ENCODE measurements at places on chromosomes 3 and 15. TPM values are rescaled to one million over a fixed set of nuclear protein-coding genes. Genes with fewer than 3 reads are reported as not detected.

DNA sequence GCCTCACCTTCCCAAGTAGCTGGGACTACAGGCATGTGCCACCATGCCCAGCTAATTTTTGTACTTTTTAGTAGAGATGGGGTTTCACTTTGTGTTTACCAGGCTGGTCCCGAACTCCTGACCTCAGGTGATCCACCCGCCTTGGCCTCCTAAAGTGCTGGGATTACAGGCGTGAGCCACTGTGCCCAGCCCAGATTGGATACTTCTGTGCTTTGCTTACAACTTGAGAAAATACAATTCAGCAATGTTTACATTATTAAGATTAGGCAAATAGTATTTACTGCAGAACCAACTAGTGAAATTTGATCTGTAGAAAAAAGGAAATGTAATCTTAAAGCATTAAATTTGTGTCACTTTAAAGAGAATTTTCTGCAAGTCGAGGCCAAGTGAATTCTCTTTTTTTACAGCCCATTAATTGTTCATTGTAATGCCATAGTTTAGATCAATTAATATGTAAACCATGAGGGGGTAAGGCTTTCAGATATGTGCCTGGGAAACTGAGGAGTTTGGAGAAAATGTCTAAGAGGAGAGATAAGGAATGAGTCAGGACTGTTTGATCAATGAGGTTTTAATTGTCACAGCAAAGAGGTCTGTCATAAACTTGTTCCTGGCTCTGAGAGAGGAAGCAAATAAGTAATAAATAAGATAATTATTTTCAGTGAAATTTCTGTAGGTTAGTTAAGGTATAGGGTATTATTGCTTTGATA is 15.3 kb downstream of the PYDC2 start:
- no peak overlapping the region for H3K27ac ChIP-seq
- H3K36me3 ChIP-seq = no peaks in the 10 kb centered on the region
- no peaks in the 10 kb centered on the region for H3K4me1 ChIP-seq
- no peaks in the 10 kb centered on the region for H3K27me3 ChIP-seq
- DNase-seq = no peak

DNA sequence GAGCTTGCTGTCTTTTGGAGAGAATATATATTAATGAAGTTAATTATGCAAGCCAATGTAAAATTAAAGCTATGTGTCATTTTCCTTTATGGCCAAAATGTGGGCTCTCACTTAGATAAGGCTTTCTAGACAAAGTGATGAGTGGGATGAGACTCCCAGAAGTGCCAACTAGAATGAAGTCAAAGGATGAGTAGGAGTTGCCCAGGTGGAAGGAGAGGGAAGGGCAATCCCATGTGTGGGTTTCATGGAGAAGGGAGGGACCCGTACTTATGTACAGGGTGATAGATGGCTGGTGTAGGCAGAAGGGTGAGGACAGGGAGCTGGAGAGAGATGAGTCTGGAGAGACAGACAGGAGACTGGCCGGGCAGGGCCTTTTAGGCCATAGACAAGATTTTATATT is 239.2 kb downstream of the THRB start:
- no peaks in the 10 kb centered on the region for H3K36me3 ChIP-seq
- no peaks in the 10 kb centered on the region for H3K4me1 ChIP-seq
- H3K4me3 ChIP-seq = no peak overlapping the region
- H3K27ac ChIP-seq = no peak overlapping the region
- DNase-seq = no peak

GRCh38 chr15:41512940-41513505 is 604 bp downstream of the LTK start:
- no peak overlapping the region for H3K27ac ChIP-seq
- peak overlapping the region; percentile 57 for H3K4me3 ChIP-seq
- peaks cover 24% of the 10 kb centered on the region for H3K4me1 ChIP-seq
- H3K36me3 ChIP-seq = peaks cover 6% of the 10 kb centered on the region

DNA sequence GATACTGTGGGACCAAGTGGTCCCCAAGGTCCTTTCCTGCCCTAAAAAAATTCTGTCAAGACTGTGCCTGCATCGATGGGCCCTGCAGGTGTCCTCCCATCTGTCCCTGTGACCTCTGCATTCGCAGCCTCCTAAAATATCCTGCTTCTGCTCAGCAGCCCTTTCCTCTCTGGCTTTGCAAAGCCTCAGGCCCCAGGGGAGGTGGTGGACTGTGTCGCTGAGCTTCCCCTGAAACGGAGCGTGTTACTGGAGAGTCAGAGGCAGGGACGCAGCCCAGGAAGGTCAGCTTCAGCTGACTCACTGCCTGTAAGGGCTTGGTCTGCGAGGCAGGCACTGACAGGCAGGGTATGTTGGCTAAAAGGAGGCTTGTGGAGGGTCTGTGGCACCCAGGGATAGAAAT is 110.0 kb downstream of the RAB11A start:
- peaks cover 12% of the 10 kb centered on the region for H3K27me3 ChIP-seq
- no peak overlapping the region for H3K27ac ChIP-seq
- no peak for DNase-seq
- H3K4me1 ChIP-seq = peaks cover 5% of the 10 kb centered on the region
- no peak overlapping the region for H3K4me3 ChIP-seq
- no peaks in the 10 kb centered on the region for H3K36me3 ChIP-seq

DNA sequence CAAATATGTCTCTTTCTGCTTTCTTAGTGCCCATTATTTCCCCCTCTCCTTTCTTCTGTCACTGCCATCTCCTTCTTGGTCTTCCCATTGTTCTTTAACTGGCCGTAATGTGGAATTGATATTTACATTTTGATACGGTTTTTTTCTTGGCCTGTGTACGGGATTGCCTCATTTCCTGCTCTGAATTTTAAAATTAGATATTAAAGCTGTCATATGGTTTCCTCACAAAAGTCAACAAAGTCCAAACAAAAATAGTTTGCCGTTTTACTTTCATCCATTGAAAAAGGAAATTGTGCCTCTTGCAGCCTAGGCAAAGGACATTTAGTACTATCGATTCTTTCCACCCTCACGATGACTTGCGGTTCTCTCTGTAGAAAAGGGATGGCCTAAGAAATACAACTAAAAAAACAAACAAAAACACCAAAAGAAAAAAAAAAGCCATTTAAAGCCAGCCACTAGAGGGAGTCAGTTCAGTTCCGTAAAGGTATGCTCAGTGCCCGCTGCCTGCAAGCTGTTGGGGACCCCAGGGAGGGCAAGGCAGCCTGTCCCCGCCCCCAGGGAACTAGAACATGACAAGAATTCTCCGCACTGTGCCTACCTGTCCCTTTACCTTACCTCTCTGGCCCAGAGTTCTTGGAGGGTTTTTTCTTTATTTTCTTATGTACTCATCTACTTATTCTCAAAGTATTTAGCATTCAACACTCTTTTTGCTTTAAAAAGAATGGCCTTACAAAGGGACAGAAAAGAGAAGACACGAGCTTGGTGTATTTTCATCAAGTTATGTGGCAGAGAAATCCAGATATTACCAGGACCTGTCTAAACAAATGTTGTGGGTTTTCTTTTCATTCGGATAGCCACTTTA is 30.0 kb upstream of the NR2E3 start:
- no peak overlapping the region for H3K27ac ChIP-seq
- H3K27me3 ChIP-seq = peaks cover 6% of the 10 kb centered on the region
- H3K36me3 ChIP-seq = no peaks in the 10 kb centered on the region
- peaks cover 6% of the 10 kb centered on the region for H3K4me1 ChIP-seq
- peak; percentile 46 for DNase-seq

DNA sequence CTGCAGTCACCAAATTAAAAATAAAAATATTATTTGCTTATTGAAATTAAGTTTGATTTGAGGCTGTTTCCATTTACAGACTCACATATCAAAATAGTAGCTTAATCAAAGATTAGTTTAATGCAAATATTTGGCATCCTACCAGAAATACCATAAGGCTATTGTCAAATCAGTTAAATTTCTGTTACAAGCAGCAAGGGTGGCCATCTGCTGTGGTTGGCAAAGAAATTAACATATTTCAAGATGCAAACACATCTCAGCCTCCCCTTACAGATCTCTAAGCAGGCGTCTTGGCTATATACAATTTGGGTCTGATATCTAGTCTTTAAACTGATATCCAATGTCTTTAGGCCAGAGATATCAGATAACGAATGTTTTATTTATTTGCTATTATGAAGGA is 83.2 kb upstream of the NEDD4 start:
- H3K27ac ChIP-seq = no peak overlapping the region
- no peak for DNase-seq
- H3K4me3 ChIP-seq = no peak overlapping the region
- H3K27me3 ChIP-seq = peaks cover 2% of the 10 kb centered on the region
- H3K4me1 ChIP-seq = no peaks in the 10 kb centered on the region

GRCh38 chr3:43810797-43811196 is 120.1 kb downstream of the ABHD5 start:
- no peak overlapping the region for H3K4me3 ChIP-seq
- no peaks in the 10 kb centered on the region for H3K4me1 ChIP-seq
- peaks cover 20% of the 10 kb centered on the region for H3K27me3 ChIP-seq
- no peak overlapping the region for H3K27ac ChIP-seq
- no peaks in the 10 kb centered on the region for H3K36me3 ChIP-seq
- DNase-seq = no peak

DNA sequence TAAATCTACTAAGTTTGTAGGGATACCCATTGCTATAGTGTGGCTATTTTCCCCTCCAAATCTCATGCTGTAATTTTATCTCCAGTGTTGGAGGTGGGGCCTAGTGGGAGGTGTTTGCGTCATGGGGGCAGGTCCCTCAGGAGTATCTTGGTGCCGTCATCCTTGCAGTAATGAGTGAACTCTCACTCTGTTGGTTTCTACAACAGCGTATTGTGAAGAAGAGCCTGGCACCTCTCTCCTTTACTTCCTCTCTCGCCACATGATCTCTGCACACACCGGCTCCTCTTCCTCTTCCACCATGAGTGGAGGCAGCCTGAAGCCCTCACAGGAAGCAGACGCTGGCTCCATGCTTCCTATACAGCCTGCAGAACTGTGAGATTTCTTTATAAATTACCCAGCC is 34.0 kb upstream of the TRPM1 start:
- no peak for DNase-seq
- H3K4me1 ChIP-seq = no peaks in the 10 kb centered on the region
- no peaks in the 10 kb centered on the region for H3K36me3 ChIP-seq
- H3K27ac ChIP-seq = no peak overlapping the region
- no peak overlapping the region for H3K4me3 ChIP-seq
- no peaks in the 10 kb centered on the region for H3K27me3 ChIP-seq

DNA sequence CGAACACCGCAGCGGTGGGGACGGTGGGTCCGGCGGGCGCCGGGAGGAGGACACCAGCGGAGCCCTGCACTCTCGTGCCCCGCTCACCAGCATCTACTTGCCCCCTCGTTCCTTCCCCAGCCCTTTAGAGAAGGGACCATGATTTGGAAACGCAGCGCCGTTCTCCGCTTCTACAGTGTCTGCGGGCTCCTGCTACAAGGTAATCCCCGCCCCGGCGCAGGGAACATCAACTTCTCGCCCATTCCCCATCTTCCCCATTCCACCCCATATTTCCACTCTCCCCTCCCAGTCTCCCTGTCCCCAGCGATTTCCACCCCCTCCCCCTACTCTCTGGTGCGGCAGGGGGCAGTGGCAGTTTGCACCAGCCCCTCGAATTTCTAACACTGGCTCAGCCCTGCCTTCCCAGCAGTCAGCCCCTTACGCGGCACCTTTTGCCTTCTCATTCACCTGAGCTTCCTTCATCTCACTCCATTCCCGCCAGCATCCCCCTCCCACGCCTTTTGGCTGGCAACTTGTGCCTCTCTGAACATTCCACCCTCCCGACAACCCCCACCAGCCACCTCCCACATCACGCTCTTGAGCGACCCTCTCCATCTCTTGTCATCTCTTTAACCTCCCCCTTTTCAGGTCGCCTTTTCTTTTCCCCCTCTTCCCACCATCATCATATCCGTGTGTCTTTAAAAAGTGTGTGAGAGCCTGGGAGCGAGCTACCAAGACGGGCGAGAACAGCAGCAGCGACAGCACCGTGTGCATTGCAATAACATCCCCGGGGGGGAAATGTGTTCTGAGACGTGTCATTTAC is 882 bp downstream of the CADM2 start:
- H3K4me3 ChIP-seq = peak overlapping the region; percentile 62
- H3K4me1 ChIP-seq = peaks cover 19% of the 10 kb centered on the region
- peaks cover 40% of the 10 kb centered on the region for H3K27me3 ChIP-seq
- no peaks in the 10 kb centered on the region for H3K36me3 ChIP-seq

DNA sequence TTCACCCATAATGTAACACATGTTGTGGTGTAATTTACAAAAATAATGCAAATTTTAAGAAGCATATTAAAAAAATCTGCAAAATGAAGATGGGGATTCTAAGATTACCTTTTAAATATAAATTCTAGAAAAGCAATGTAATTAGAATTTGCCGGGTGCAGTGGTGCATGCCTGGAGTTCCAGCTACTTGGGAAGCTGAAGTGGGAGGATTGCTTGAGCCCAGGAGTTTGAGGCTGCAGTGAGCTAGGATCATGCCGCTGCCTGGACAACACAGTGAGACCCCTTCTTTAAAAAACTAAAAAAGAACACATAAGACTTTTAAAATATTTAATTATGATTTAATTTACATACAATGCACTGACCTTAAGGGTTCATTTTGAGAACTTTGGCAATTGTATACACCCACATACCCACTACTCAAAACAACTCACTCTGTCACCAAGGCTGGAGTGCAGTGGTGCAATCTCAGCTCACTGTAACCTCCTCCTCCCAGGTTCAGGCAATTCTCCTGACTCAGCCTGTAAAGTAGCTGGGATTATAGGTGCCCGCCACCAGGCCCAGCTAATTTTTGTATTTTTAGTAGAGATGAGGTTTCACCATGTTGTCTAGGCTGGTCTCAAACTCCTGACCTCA is 134.0 kb upstream of the TBL1XR1 start:
- no peak overlapping the region for H3K27ac ChIP-seq
- H3K27me3 ChIP-seq = no peaks in the 10 kb centered on the region
- H3K4me3 ChIP-seq = no peak overlapping the region
- peaks cover 23% of the 10 kb centered on the region for H3K4me1 ChIP-seq
- DNase-seq = no peak
- no peaks in the 10 kb centered on the region for H3K36me3 ChIP-seq

GRCh38 chr15:28101983-28102441 is 2.9 kb upstream of the OCA2 start:
- peaks cover 54% of the 10 kb centered on the region for H3K27me3 ChIP-seq
- H3K36me3 ChIP-seq = peaks cover 1% of the 10 kb centered on the region
- H3K4me1 ChIP-seq = peaks cover 18% of the 10 kb centered on the region
- no peak overlapping the region for H3K4me3 ChIP-seq
- no peak overlapping the region for H3K27ac ChIP-seq
- DNase-seq = no peak

DNA sequence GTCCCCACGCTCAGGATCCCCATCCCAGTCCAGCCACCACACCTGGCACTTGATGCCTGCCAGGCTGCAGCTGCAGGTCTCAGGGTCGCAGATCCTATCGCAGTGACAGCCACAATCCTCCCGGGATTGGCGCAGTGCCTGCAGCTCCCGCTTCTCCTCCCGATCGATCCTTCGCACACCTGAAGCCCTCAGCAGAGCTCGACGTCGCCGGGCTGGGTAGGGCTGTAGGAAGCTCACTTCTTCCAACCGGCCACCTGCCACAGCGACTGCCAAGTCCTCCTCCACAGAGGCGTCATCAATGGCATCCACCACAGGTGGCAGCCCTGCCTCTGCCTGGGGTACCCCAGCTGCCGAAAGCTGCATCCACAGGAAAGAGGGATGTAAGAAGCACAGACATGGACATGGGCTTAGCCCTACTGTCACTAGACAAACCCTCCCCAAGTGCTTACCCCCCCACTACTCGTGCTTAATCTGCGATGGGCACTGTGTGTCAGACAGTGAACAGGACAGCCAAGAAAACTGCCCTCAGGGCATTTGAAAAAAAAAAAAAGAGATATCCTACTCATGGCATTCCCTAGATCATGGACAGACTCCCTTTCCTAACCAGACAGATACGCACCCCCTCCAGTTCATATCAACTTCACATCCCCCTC is 9.2 kb downstream of the CSRNP1 start:
- peaks cover 69% of the 10 kb centered on the region for H3K4me1 ChIP-seq
- H3K36me3 ChIP-seq = peaks cover 90% of the 10 kb centered on the region
- no peak overlapping the region for H3K4me3 ChIP-seq
- no peak for DNase-seq
- peak overlapping the region; percentile 30 for H3K27ac ChIP-seq
- H3K27me3 ChIP-seq = no peaks in the 10 kb centered on the region

CHL1 gene
- not detected for total RNA-seq

NOX5 gene
- not detected for total RNA-seq

GOLGA6B gene
- not detected for total RNA-seq

Data from activated CD8-positive, alpha-beta T cell treated with anti-CD3 and anti-CD28 coated beads for 36 hours (primary cell).